Naive B cell (primary cell): ENCODE measurements at places on chromosomes 7 and 10.

DNA sequence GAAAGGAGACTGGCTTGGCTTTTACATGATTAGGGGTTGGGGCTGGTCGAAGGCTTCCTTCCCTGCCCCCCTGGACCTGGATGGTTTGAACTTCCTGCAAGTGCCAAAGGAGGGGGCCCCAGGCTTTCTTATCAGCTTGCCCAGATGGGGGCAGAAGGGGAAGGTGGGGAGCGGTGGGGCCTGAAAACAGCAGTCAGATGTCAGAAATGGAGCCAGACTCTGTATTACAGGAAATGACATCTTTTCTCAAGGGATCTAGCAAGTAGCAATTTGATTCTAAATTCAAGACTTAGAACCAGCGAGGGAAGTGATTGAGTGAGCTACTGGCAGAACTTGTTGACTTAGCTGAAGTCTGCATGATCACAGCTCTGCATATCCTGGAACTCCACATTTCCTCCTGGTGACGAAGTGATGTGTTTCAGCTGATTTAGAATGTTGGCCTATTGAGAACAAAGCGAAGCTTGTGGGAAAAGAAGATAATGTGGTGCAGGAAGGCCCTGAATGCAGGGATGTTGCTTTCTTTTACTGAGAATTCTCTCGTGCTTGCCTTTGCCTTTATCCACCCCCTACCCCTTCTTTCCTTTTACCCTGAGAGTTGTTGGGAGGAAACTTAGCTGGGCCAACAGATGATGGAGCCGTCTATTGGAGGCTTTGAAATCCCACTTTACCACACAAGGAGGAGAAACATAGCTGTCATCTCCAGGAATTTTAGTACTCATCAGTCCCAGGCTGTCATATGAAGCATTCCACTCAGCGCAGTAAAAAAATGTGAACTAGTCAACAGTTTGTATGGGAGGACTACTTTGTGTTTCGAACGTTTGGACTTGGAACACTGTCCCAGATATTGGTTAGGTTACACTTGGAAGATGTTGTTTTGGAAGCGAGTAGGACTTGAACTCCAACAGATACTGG, 43.2 kb downstream of the CCNY start:
- peak; percentile 89 for DNase-seq

- no peak for DNase-seq
Observed at GRCh38 chr7:45401851-45402250, 172.3 kb upstream of the ADCY1 start.

- no peak for DNase-seq
Observed at GRCh38 chr10:44939691-44940401, 19.8 kb upstream of the RASSF4 start.

- DNase-seq, result no peak
Observed at GRCh38 chr7:734214-734613, 7.1 kb upstream of the PRKAR1B start.

- no peak for DNase-seq
Observed at GRCh38 chr7:96401200-96401599, 79.3 kb upstream of the SLC25A13 start.

DNA sequence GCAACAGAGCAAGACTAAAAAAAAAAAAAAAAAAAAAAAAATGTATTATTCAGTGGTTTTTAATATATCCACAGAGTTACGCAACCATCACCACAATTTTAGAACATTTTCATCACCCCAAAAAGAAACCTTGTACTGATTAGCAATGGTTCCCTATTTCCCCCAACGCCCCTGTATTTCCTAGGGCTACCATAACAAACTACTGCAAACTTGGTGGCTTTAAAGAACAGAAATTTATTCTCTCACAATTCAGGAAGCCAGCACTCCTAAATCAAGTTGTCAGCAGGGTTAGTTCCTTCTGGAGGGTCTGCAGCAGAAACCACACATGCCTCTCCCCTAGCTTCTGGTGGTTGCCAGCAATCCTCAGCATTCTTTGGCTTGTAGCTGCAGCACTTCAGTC, 5.9 kb upstream of the NUP42 start:
- no peak for DNase-seq
